Stimulated activated CD4-positive, alpha-beta T cell treated with anti-CD3 and anti-CD28 coated beads, Interleukin-4, amount 100 ng/mL, for 24 hours (primary cell): ENCODE measurements at places on chromosomes 3 and 15.

DNA sequence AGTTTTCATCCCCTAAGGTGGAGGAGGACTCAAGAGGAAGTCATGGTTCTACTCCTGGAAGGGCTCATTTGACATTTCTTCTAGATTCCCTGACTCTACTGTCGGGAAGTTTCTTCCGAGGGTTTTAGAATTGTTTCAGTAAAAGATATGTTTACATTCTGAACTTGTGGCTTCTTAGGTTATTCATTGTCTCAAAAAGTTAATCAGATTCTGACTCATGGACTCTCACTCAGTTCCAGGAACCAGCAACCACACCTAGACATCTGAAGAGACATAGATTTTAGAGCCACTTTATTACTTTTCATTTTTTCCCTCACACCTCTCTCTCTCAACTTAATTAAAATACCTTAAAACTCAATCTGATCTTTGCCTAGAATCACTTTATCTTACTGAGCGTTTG lies 862.6 kb downstream of the AGBL1 start:
- no peak for DNase-seq

DNA sequence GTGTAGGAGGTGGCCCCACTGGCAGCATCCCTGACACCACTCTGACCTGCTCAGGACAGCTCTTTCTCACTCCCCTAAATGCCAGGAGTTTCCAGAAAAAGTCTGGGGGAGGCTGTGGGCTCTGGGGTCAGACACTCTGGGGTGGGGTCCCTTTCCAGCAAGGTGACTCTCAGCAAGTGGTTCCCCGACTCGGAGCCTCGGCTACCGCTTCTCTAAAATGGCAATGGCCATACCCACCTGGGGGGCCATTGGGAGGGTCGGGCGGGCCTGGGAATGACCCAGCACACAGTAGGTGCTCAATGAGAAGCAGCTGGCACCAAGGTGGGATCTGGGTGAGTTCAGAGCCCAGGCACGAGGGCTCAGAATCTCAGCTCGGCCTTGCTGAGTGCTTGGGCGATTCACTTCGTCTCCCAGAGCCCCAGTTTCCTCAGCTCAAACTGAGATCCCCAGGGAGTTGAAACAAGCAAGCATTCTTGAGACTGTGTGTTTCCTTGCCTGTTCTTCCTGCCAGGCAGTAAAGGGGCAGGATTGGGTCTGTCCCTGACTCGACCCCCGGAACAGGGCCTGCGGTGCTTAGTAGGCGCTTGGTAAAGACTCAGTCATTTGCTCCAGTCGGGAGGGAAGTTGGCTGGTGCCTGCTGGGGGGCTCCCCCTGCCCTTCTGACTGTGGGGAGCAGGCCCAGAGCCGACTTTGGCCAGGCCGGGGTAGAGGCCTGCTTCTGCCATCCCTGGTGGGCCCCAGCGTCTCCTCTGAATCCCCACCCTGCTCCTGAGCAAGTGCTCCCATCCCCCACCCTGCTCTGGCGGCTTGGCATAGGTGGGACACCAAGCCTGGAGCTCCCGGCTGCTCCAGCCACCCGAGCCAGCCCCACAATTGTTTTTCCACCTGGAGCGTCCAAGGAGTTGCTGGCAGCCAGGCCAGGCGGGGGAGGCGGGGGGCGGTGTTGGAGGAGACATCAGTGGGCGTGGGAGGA lies 32.9 kb upstream of the FBLN2 start:
- no peak for DNase-seq

- DNase-seq: no peak
These were observed 63.0 kb upstream of the TRPM1 start for GRCh38 chr15:31164573-31164912.

- DNase-seq: no peak
These were observed 10.3 kb upstream of the ROPN1B start for GRCh38 chr3:125958511-125959316.

- DNase-seq: no peak
These were observed 6.1 kb upstream of the NR2E3 start for GRCh38 chr15:71804226-71804625.

GRCh38 chr3:64030741-64031140 lies 7.4 kb upstream of the PSMD6 start:
- DNase-seq: peak; percentile 83

- DNase-seq: no peak
These were observed 163.3 kb downstream of the PLCH1 start for GRCh38 chr3:155581579-155581978.

GRCh38 chr3:99951701-99952100 lies 134.0 kb downstream of the CMSS1 start:
- no peak for DNase-seq

DNA sequence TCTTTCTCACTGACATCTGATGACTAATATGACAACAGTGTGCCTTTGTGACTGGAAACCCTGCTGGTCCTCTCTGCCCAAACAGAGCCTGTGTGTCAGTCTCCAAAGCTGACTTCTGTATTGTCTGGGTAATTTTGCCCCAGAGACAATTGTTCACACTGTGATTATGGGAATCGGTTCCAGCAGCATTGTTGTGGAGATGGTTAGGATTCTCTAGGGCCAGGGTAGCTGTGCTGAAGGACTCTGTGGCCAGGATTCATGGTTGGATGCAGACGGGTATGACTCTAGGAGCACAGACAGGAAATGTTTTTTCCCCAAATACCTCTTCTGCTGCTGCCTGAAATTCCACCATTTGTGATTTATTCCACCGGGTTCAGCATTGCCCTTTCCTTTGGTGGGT lies 57.5 kb upstream of the ITGA11 start:
- DNase-seq: no peak

GRCh38 chr3:99041747-99042146 lies 140.3 kb upstream of the DCBLD2 start:
- no peak for DNase-seq

DNA sequence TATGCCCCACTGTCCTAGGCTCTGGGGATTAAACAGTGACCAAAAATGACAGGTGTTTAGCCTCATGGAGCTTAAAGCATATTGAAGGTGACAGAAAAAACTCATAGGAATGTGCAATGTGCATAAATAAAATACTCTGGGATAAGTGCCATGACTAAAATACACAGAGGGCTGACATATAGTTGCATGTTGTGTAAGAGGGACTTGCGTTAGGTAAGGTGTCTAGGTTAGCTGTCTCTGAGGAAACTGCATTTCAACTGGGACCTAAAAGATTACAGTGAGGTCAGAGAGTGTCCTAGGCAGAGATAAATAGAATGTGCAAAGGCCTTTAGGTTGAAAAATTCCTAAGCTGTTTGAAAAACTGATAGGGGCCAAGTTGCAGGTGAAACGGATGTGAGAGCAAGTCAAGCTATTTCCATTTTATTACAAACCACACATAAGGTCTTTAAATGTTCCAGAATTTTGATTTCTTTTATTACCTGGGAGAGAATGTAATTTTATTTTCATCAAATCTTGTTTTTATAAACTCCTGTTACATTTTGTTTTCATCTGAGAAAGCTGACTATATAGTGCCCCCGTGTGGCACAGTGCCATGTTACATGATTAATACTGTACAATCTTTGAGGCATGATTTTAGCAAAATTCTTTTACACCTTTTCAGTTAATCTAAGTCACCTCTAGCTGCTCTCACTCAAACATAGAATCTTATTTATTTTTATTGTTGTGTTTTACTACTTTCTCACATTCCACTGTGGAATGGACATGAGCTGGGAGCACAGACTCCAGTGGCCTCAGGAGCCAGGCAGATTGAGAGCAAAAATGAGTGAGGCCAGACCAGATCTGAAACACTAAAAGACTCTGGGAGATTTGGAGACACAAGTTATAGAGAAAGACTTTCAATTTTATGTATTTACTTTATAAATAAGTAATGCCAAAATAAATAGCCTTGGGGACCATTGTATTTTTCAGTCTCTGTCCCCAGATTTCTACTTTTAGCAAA lies 259.6 kb upstream of the ZNF717 start:
- DNase-seq: no peak

DNA sequence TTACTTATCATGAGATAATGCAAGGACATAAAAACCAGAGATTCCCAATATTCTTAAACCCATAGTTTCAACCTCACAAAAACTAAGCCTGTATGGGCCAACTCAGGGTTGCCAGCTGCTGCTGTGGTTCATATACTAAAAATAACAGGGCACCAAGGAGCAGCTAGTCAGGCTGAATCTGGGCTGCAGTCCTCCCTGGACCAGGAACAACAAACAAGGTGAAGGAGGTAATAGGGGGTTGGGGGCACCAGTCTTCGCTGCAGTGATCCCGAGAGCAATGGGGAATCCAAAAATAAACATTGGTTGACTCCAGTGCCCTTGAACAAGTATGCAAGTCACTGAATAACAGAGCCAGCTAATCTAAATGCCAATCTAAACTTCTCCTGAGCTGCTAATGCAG lies 108.9 kb downstream of the MECOM start:
- no peak for DNase-seq

GRCh38 chr3:14411166-14411526 lies 8.7 kb downstream of the SLC6A6 start:
- no peak for DNase-seq

DNA sequence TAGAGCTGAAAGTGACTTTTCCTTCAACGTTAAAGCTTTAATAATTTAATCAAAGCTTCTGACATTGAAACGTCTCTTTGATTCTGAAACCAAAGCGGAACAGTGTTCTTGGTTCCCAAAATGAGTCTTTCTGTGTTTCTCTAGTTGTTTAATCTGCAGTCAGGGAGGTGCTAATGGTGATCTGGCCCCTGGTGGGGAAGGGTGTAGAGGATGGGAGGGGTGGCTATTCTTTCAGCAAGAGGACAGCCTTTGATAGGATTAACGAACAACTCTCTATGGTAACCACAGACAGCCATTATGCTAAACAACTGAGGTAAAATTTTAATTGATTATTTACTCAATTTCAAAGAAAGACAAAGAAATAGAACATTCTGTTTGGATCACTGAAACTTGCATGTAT lies 79.9 kb upstream of the CADPS start:
- DNase-seq: no peak

- no peak for DNase-seq
These were observed 506.2 kb upstream of the IL12A start for GRCh38 chr3:159482241-159482993.

DNA sequence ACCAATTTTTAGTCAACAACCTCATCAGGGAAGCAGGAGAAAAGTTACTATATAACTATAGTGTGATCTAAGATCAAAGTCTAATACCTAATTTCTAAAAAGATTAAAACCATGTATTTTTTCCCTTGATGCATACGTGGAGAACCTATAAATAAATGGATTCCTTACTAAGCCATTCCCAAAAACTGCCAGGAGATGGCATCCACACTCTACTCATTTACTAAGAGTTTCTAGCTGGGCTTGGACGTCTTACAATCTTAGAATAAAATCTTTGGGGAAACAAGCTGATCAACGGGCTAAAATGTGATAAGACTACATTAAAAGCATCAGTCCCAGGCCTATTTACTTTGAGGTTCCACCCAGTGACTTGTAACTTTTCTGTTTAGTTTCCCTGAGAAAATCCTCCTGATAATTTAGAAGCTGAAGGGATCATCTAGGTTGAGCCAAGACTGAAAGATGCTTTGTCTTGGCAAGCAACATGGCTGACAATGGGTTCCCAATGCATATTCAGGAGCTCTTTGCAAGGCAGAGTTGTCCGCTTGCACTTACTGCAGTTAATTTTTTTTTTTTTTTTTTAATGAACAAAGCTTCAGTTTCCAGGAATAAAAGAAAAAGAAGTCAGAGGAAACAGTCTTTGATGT lies 85.5 kb upstream of the FGF12 start:
- peak; percentile 16 for DNase-seq

DNA sequence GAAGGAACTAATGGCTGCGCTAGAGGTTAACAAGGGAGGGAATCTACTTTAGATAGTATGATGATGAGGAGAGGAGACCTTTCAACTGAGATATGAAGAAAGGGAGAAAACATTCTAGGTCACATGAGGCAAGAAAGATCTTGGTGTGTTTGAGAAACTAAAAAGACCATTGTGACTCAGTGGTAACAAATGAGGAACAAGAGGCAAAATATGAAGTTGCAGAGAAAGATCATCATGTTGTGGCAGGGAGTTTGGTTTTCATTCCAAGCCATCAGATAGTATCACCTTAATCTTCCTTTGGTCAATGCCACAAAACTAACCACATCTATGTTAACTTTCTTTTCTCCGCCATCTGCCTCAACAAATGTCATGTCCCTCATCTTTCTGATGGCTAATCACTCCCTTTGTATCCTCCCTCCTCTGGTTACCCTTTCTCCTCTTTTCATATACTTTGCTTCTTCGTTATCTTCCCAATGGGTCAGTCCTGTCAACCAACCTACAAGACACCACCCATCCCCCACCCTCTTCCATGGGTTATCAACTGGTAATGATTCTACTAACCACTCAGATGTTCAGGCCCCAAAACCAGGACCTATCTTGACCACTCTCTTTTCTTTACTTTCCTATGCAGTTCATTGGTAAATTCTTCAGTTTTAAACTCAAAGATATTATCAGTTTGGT lies 2.4 kb upstream of the PDCD6IP start:
- no peak for DNase-seq

GRCh38 chr3:16109929-16110328 lies 64.6 kb upstream of the GALNT15 start:
- DNase-seq: no peak

GRCh38 chr3:66073464-66074141 lies 34.9 kb upstream of the MAGI1 start:
- no peak for DNase-seq

- DNase-seq: no peak
These were observed 233.3 kb downstream of the RBMS3 start for GRCh38 chr3:29514170-29514569.

DNA sequence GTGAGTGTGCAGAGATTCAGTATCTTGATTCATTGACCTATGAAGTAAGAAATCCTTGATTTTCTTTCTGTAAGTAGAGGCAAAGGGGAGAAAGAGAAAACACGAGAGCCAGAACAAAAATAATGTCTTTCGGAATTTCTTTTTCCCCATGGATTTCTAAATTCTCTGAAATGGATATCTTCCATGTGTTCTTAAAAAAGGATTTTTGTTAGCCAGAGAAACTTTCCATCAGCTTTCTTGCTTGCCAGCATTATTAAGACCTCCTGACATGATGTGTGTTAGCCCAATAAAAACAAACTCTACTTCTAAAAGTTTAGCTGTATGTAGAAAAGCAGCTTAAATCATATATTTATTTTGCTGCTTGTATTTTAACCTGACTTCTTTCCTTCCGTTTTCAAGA lies 122.3 kb upstream of the AADACL2 start:
- no peak for DNase-seq

GRCh38 chr3:52859686-52860423 lies 25.0 kb upstream of the MUSTN1 start:
- no peak for DNase-seq
